ENCODE measurements at places on chromosomes 5 and 9.
A peak's percentile ranks its signal among the peaks of the same experiment; 100 is the strongest.

DNA sequence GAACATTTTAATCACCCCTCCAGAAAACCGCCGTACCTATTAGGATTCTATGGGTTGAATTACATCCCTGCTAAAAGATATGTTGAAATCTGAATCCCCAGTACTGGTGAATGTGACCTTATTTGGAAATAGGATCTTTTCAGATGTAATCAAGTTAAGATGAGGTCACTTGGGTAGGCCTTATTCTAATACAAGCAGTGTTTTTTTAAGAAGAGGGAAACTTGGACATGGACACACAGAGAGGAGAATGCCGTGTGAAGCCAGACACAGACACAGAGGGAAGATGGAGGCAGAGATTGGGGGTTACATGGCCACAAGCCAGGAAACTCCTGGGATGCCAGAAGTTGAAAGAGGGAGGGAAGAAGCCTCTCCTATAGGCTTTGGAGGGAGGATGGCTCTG, 183.5 kb downstream of the GNA14 start:
- no peak for DNase-seq

- no peak for DNase-seq
Measured at GRCh38 chr5:14607104-14607503, 25.5 kb downstream of the OTULINL start.

- DNase-seq, result no peak
Measured at GRCh38 chr5:15495026-15495425, 5.0 kb upstream of the FBXL7 start.

- no peak for DNase-seq
Measured at GRCh38 chr9:684941-685340, 156.6 kb upstream of the DMRT1 start.

DNA sequence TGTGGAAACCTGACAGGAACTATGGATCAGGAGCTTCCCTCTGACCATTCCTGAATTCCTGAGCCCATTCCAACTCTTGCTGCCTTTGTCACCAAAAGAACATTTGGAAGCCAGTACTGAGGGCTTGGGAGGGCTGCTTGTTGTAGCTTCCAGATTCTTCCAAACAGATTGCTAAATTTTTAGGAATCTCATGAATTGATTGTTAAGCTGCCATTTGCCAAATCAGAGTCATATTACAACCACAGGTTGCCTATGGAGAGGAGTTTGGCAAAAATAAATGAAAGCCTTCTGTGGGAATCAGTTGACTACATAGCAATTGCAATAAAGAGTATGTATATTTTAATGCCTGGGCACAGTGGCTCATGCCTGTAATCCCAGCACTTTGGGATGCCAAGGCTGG, 39.2 kb upstream of the SLC28A3 start:
- no peak for DNase-seq

DNA sequence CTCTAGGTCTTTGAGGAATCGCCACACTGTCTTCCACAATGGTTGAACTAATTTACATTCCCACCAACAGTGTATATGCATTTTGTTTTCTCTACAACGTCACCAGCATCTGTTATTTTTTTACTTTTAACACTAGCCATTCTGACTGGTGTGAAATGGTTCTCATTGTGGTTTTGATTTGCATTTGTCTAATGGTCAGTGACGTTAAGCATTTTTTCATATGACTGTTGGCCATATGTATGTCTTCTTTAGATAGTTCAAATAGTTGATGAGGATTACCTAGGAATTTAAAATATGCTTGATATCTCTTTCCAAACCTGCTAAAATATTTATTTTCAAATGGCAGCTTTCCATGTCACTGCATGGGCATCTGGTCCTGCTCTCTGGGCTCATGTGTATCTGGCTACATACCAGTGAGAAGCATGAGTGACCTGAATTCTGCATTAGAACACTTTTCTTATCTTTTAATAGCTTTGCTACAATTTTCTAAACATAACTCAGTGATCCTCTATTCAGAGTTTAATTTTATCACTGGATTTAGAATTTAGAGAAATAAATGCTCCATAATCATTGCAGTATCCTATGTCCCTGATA, 95.8 kb upstream of the ADAMTS16 start:
- no peak for DNase-seq

DNA sequence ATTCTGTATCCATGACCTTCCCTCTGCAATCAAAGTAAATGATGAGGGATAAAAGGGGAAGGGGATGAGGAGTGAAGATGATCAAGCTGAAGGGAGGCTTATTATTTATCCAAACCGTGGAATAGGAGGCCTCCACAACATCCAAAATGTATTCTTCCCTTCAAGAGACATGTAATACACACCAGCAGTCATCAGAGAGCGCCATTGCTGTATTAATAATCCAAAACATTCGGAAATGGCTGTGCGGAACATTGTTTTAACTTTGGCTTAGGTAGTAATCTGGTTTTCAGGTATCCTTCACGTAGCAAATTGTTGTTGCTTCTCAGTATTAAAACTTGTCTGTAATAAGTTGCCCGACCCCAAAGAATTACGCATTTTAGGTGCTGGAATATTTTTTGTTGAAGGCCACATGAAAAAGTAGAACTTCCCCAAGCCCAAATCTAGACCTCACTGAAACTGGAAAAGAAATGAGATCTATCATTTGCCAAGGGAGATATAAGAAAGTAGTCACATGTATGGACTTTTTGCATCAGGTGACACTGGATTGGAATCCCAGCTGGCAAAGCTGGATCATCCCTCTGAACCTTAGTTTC, 2.6 kb upstream of the BOD1 start:
- DNase-seq, result peak; percentile 9

GRCh38 chr5:152560512-152561137, 155.5 kb upstream of the NMUR2 start:
- peak; percentile 30 for DNase-seq

- no peak for DNase-seq
Measured at GRCh38 chr5:132887283-132887682, 13.8 kb downstream of the LEAP2 start.

- DNase-seq, result peak; percentile 24
Measured at GRCh38 chr9:75265525-75265972, 177.2 kb downstream of the OSTF1 start.

DNA sequence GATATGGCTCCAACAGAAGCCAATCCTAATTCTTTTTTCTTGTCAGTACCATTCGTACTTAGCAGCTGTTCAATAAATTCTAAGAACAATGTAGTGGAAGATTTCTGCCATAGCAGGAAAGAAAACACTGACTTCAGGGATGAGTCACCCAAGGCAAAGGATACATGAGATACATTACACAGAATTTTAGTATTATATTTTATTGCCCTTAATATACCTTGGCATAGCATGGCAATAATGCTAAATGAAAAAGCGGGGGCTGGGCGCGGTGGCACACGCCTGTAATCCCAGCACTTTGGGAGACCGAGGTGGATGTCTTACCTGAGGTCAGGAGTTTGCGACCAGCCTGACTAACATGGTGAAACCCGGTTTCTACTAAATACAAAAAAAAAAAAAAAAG, 619.1 kb upstream of the DAB2 start:
- no peak for DNase-seq

- DNase-seq, result no peak
Measured at GRCh38 chr9:112861638-112862555, 28.8 kb downstream of the SLC46A2 start.

DNA sequence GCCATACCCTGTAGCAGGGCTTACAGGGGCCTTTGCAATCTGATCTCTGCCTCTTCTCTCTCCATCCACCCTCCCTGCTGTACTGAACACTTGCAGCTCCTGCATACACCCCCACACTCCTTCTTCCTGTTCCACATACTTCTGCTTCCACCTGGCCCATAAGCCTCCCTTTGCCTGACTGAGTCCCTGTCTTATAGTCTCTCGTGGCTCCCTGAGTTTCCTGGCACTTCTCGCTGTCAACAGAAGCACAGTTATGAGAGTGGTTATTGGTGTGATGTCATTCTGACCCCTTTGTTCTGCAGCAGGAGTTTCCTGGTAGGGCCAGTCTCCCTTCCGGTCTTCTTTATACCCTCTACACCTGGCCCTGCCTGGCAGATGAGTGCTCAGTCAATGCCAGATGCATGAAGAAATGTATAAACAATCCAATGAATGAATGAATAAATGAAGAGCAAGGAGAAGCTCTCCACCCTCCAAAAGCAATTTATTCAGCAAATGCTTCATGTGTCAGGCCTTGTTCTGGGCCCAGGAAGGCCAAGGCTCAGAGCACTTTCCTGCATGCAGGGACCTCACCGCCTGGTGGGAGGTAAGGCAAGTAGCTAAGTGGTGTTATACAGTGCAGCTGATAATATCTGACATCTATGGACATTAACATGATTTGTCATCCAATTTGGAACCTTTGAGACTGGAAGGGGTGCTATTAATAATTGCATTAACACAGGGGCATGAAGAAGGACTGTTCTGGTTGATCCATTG, 20.5 kb upstream of the CSF1R start:
- no peak for DNase-seq

- DNase-seq, result no peak
Measured at GRCh38 chr9:119400606-119401005, 31.4 kb upstream of the BRINP1 start.

DNA sequence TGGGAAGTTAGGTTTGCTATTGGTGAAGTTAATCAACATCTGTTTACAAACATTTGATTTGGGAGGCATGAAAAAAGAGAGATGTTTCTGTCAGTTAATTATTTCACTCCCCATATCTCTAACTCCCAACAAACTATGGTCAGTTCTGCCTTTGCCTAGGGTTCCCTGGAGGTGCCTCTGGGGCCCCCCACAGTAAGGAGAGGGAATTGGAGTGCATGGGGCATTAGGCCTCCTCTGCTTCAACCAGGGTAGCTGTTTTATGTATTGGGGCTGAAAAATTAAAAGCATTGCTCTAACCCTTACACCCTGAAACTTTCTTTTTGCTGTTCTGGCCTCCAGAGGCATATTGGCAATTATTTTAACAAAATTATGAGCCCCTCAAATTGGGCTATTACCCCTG, 32.3 kb downstream of the RUSC2 start:
- DNase-seq, result no peak

DNA sequence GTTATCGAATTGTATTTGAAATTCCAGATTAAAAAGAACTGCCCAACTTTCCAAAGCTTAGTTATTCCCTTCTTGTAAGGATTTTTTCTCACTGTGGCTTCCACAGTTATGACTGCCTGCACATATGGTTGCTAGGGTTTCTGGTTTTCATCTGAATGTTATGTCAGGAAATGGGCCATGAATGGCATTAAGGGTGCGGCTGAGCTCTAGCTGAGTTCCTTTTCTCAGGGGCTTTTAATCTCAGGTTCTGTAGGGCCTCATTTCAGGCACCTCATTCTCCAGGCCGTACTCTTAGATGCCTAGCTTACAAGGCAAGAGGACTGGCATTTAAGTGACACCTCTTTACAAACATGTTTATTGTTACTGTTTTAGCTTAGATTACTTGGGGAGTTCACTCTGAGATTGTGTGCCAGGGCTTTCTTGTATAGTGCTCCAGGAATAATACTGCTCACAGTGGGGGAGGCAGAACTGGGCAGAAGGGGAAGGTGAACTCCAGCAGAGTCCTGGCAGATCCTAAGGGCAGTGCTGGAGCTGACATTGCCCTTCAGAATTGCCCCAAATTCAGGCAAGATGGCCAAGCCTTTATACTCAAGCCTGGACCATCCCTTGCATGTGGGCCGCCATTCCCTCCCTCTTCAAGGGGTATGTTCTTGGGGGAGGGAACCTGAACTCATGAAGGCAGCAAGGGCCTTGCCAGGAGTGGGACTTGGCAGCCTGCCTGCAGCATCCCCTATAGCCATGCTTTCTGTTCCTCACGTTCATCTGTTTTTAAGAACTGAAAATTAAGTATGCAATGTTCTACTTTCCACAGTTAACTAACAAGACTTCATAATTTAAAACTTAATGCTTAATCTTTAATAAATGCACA, 111.5 kb downstream of the KDM4C start:
- no peak for DNase-seq

GRCh38 chr5:174990909-174991308, 266.5 kb downstream of the MSX2 start:
- no peak for DNase-seq

DNA sequence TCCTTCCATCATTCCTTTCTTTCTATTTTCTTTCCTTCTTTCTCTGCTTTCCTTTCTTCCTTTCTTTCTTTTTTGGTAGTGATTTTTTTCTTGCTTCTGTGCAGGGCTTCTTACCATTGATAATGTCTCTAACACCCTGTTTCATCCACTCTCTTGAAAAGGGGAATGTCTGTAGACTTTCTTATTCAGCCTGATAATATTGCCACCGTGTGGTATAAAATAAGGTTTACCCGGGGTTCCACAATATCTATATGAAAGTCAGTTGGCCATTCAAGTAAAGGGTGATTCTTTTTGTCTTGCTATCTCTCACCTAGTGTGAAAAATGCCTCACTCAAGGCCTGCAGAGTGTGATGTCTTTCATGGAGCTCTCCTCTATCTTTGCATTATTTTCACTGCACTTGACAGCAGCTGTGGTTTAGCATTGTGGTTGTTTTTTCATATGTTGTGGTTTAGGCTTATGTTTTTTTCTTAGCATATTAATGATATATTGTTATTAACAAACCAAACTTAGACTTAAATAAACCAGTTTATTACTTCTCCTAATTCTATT, 153.9 kb downstream of the CSNK1G3 start:
- DNase-seq, result no peak

DNA sequence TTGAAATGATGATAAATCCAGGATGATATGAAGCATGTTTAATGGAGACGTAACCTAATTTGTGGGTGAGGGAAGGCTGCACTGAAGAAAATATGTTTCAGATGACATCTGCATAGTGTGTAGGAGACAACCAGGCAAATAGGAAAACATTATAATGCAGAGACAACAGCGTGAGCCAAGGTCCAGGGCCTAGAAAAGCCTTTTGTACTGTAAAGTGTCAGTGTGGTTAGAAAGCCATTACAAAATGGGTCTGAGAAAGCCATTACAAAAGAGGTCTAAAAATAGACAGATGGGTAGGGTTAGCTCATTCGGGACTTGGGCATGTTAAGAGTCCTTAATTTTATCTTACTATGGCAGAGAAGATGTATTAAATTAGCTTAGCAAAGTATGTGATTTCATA, 14.9 kb upstream of the GABRG2 start:
- no peak for DNase-seq

GRCh38 chr9:17795744-17796143, 216.9 kb downstream of the SH3GL2 start:
- DNase-seq, result no peak

DNA sequence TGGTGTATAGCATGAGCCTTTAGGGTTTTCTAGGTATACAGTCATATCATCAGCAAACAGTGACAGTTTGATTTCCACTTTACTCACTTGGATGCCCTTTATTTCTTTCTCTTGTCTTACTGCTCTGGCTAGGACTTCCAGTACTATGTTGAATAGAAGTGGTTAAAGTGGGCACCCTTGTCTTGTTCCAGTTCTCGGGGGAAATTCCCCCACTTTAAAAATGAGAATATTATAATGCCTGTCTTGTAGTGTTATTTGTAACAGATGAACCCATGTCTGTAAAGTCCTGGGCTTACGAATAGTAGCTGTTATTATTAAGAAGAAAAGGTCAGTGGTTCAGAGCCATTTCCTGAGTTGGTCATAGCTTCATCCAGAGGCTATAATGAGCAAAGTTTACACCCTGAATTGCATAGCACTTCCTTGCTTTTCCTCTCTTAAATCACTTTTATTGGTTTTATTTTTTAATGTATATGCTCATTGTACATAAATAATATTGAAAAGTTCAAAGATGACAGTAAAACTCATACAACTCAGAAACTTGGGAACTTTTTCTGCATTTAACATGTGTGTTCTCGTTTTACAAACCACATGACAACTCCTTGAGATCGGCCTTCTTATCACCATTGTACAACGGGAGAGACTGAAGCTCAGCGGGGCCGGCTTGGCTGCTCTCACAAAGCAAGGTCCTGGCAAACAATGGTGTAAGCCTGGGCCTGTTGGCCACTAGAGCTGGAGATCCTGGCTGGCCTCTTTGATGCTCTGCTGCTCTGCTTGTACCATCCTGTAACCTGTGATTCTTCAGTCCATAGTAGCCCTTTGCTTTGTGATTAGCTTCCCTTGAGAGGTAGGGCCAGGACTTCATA, 85.2 kb downstream of the CYFIP2 start:
- DNase-seq, result no peak
